ENCODE measurements at places on chromosomes 5 and 9.

DNA sequence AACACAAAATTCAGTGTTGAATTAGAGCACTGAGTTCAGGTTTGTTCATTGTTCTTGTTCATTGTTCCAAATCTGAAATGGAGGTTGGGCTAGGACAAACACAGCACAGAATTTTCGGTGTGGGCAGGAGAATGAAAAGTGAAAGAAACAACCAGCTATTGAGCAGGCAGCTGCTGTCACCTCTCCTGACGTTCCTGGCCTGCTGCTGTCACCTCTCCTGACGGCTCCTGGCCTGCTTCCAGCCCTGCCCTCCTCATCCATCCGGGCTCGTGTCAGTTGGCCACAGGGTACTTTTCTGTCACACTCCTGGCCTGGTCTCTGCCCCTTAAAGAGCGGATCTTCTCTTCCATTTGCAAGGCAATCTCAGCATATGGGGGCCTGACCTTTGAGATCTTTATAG lies 45.2 kb upstream of the CKMT2 start:
- no peak for DNase-seq

DNA sequence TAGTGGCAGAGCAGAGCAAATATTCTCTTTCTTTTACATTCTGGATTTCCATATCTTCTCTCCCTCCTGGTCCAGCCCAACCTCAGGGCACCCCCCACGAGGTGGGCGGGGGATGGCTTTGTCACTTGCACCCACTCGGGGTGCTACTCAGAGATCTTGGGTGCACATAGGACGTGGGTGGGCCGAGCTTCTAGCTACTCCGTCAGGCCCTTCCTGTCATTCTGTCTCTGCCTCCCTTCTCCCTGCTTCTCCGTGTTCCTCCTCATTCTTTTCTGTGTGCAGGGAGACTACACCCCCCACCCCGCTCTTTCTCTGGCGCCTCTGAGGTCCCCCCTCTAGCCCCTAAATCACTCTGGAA lies 19.5 kb downstream of the PCDHGC5 start:
- DNase-seq: no peak

DNA sequence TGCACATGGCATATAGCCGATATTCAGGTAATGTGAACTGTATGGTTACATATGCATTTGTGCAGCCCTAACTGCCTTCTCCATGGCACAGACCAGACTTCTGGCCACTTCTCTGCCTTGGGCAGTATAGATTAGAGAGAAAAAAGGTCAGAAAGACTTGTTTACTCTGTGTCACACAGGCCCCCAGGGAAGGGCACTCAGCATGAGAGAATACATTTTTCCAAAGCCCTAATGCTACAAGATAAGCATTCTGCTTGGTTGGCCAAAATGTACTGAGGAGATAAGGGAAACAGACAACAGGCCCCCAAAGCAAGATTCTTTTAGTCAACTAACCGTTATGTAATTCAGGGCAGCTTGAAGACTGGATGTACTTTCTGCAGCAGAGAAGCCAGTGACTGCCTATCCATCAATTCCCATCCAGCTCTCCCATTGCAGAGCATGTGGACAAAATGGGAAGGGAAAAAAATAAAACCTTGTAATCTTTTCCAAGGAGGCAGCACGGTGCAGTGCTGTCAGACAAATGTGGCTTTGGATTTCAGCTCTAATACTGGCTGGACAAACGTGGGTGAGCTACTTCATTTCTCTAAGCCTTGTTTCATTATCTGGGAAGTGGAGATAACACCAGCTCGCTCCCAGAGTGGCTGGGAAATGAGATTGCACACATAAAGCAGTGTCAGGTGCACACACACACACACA lies 205.9 kb downstream of the NSG2 start:
- DNase-seq: no peak

GRCh38 chr5:97167435-97167834 lies 15.6 kb downstream of the RIOK2 start:
- no peak for DNase-seq

DNA sequence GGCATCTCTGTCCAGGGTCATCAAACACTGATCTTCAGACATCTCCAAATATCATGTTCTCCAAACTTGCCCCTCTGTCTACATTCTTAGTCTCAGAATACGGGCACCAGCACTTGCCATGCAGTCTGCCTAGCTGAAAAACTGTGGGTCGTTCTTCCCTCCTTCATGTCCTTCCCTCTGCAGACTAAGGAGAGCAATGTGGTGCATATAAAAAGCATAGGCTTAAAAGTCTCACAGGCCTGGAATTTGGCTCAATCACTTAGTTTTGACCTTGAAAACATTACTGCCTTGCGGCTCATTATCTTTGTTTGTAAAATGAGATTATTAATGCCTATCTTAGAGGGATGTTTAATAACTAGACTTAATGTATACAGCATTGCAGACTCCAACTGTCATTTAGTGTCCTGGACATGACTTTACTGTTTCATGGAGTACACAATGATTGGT lies 362.8 kb downstream of the NPR3 start:
- no peak for DNase-seq

DNA sequence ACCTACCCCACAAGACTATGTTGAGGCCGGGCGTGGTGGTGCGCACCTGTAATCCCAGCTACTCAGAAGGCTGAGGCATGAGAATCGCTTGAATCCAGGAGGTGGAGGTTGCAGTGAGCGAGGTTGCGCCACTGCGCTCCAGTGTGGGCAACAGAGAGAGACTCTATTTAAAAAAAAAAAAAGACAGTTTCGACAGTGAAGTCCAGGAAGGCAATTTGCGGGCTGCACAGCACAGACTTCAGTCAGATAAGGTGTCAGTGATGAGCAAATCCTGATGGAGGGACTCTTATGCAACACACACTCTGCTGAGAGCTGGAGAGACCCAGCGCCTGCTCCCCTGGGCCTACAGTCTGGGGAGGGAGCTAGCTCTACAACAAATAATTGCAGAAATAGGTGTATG lies 14.2 kb downstream of the CCNJL start:
- no peak for DNase-seq

DNA sequence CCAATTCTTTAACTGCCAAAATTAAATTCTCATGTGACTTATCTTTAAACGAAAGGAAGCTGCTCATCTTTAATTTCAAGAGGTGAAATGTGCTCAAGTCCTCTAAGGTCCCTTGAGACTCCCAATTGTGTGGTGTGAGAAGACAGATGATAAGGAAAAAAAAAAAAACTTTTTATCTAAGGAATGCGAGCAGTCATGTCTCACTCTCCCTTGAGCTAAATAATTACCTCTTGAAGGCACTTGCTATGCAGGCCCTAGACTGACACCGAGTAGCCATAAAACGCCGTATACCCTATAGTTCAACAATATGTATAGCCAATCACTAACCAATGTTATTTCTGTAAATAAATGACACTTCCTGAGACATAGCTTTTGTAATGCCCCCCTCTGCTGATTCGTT lies 1.5 kb upstream of the DTWD2 start:
- no peak for DNase-seq

- DNase-seq: peak; percentile 5
These were observed 29.4 kb downstream of the RHOBTB3 start for GRCh38 chr5:95760273-95761191.

GRCh38 chr5:117623042-117623805 lies 1048.6 kb upstream of the SEMA6A start:
- DNase-seq: no peak

DNA sequence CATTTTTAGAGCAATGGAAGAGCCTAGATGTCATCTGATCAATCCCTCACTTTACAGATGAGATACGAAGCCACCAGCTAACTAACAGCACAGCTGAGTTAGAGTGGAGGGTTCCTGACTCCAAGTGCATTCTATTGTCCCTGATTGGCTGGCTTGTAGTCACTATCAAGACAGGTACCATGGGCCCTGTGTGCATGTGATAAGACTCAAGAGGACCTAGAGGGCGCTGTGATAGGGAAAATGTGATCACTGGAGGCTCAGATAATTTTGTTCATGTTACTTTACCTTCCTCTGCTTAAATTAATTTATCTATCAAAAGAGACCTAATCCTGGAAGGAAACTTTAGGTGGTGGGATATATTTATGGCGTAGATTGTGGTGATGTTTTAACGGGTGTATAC lies 19.5 kb upstream of the SNAPC3 start:
- DNase-seq: no peak

- DNase-seq: no peak
These were observed 6.2 kb downstream of the SLC6A18 start for GRCh38 chr5:1231354-1231905.

GRCh38 chr5:14802541-14802940 lies 69.0 kb downstream of the ANKH start:
- DNase-seq: no peak

- no peak for DNase-seq
These were observed 290.1 kb upstream of the CDH9 start for GRCh38 chr5:27328480-27328879.

- no peak for DNase-seq
These were observed 78.4 kb upstream of the OTULINL start for GRCh38 chr5:14503017-14503680.

- DNase-seq: no peak
These were observed 47.3 kb downstream of the WNK2 start for GRCh38 chr9:93231121-93231694.

GRCh38 chr9:126348911-126349550 lies 22.4 kb downstream of the MVB12B start:
- no peak for DNase-seq

DNA sequence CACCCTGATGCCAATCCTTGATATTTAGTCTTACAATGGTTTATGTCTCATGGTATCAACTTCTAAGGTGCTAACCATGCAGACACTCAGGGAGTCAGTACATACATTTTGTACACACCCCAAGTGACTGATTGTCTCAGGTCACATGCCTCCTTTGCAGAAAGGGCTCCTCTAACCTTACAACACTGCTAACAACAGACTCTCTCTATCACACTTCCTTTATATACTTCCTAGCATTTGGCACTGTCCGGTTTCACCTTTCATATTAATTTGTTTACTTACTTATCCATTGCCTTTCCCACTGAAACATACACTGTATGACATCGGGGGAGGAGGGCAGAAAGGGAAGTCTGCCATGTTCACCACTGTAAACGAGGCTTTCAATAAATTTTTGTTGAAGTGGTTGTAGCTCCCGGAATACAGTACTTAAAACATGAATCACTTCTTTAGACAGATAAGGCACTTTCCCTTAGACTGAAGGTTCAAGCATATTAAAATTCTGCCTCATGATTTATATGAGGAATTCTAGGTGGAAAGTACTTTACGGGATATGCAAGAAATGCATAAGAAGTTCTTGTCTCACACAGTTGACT lies 20.6 kb downstream of the EMB start:
- no peak for DNase-seq

DNA sequence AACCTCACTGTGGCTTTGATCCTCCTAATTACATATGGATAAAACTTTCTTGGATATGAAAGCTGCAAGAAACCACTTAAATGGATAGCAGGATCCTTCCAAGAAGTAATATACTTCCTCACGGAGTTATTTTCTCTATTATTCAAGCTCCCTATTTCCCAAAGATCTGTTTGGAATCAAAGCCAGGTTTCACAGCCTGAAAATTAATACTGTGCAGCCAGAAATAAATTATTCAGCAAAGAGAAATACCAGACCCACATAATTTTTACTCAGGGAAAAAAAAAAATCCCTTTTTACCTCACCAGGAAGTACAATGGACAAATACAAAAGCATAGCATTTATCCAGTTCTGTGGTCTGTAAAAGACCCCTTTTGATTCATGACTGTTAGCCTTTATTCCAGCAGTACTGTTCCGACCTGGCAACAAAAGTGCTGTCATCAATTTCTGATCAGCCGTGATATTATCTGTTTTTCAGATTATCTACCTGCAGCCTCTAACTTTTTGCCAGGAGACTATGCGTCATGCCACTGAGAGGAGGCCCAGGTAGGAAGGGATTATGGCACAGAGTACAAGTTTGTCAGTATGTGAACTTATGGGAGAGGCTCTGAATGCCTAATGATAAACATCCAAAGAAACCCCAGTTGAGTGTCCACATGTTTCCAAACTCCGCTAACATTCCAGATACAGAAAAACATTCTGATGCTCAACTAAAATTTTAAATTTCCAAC lies 57.0 kb downstream of the FBN2 start:
- no peak for DNase-seq

- DNase-seq: no peak
These were observed 52.3 kb upstream of the CNTLN start for GRCh38 chr9:17082343-17083064.

Measured in Kasumi-1 (cell line).